Mesenteric fat pad (tissue), 1 donor: ENCODE measurements at places on chromosomes 3 and 15. TPM values are rescaled to one million over a fixed set of nuclear protein-coding genes. Genes with fewer than 3 reads are reported as not detected.

The SLC7A14 gene
- not detected for total RNA-seq

The DPPA4 gene
- not detected for total RNA-seq

The LRRC3B gene
- not detected for total RNA-seq

The CRYBG3 gene
- 39.4 TPM for total RNA-seq

The ANKDD1A gene
- total RNA-seq, result 19.3 TPM

The ASB14 gene
- total RNA-seq, result not detected

The MYZAP gene
- 65.5 TPM for total RNA-seq
